ENCODE measurements at places on chromosomes 3 and 15.
A peak's percentile ranks its signal among the peaks of the same experiment; 100 is the strongest.

DNA sequence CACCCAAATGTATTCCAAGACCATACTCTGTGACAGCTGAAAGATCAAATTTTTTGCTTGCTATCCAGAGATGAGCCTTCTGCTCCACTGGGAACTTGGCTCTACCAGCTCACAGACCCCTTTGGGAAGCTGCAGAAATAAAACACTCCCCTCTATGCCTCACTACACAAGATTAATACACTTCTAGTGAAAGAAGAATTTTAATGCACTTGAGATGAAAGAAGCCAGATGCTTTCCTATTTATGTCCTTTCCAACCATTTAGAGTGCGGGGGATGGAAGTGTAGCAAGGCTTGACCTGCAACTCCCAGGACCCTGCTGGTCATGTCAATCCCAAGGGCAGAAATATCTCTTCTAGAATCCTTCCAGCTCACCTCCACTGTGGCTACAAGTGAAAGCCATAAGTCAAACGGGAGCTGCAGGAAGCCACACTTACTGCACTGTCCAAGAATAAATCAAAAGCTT, 34.7 kb downstream of the ANXA2 start:
- DNase-seq = no peak

DNA sequence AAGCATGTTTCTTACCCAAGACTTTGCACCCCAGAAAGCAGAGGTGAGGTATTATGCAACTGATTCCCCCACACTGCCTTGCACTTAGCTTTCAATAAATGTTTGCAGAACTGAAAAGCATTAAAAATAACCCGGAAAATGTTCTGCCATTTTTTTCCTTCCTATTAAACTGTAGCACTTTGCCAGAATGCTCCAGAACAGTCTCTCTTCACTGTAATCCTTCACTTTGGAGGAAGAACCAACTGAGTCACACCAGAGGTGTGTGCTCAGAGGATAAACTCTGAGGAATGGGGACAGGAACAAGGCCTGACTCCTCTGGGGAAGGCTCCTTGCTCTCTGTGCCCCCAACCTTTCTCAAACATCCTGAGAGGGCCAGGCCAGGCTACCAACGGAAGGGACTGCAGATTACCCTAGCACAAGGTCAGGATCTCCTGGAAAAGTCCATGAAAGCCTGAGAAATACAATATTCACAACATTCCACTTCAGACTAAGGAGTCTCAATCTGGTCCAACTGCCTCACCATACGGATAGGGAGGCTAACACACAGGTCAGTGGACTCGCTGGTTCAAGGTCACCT, 19.0 kb downstream of the ANP32A start:
- DNase-seq = no peak

DNA sequence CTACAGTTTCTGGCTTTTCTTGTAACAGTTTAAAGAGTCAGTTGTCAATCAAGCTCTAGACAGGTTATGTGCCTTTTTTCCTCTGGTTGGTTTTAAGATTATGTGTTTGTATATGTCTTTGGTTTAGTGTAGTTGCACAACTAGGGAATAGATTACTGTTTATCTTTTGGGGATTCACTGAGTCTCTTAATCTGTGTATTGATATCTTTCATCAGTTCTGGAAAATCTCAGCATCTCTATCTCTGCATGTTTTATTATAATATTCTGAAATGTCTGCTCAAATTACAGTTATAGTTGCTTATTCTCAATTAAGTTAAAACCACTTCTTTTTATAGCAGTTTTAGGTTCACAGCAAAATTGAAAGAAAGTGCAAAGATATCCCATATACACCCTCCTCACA, 14.3 kb downstream of the DUT start:
- DNase-seq = no peak

DNA sequence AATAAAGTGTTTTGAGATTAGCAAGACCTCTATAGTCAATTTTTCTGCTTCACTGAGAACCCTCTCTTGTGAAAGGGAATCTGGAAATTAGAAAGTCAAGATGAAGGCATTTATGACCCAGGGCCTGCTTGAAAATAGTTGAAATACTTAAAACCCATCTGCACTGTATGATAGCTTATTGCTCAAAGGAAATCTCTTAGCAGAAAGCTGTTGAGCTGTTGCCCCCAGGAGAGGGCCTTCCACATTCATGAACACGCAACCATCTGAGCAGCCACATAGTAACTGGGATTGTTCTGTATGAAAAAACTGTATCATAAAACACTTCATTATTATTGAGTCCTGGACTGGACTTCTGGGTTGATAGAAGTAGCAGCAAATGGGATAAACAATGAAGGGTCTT, 106.4 kb upstream of the PTX3 start:
- no peak for DNase-seq

DNA sequence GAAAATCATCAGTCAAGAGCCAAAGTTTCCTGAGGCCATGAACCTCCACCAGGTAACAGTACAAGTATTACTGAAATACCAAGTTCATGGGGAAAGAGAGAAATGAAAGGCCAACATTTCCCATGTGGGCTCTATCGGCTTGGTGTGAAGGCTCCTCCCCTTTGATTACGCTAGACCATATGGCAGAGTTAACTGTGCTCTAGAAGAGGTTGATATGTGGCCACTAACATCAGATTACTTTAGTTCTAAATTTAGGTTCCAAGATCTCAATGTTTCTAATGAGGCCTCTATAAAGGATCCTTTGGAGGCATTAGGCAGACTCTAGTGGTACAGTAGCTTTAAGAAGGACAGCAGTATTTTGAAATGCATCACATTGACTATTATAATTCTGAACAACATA, 127.1 kb downstream of the SEMA6D start:
- no peak for DNase-seq

DNA sequence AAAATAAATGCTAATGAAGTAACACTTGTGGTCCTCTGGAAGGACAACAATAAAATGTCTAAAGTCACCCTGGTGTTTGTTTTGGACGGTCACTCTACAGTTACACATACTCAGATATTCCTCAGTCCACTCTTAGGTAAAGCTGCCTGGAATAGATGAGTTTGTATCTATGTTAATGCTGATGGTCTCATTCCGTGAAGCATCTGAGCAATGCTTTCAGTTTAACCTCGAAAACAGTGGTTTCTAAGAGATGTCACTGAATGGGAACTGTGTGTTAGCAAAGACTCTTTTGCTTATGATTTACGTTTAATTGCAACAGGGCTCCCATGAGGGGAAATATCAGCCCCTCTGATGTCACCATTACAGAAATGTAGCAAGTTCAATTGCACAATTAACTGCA, 49.1 kb downstream of the FBN1 start:
- no peak for DNase-seq

DNA sequence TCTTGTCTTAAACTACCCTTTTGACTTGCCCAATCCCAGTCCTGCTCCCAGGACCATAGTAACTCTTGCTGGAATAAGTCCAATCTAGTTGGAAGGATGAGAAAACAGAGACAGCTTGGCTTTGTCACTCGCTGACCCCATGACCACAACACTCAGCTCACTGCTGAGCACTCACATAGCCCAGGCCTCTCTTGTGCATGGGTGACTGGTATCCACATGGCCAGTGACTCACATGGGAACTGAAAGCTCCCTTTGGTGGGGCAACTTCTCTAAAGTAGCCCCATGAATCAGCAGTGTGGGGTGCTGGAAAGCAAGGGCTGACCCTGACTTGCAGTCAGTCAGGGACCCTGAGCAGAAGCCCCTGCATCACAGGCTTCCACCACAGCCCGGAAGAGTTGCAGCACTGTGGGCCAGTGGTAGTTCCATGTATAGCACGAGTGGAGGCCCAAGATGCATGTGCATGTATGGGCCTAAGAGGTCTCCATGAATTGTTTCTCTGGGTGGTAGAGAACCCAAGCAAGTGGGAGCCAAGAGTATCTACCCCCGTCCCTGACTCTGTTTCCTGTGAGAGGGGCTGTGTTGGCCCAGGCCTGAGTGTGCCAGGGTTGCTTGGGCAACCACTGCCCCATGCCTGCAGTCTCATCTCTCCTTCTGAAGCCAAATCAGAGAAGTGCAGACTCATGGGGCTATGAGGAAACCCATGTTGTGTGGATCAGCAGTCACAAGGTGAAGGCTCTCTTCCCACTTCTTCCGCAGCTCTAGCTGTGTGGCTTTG, 62.1 kb upstream of the XCR1 start:
- no peak for DNase-seq

DNA sequence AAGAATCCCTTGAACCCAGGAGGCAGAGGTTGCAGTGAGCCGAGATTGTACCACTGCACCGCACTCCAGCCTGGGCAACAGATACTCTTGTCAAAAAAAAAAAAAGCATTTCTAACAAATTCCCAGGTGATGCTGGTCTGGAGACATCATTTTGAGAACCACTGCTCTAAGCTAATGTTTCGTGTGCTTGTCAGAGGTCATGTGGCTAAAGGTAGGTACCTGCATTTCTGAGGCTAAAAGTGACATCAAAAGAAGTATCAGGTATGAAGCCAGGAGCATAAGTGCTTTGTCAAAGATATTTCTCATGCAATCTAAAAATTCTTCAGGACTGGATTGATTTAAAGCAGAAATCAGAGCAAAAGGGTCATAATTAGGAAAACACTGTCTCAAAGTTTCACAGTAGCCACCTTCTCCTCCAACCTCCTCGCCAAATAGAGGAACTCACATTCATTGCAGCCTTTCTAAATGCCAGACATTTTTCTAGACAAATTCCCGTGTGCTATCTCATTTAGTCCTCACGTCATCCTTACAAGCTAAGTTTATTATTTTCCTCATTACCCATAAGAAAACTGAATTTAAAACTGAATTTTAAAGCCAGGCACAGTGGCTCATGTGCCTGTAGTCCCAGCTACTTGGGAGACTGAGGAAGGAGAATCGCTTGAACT, 25.7 kb upstream of the GSK3B start:
- no peak for DNase-seq

- DNase-seq = peak; percentile 28
Measured at GRCh38 chr3:142993958-142994442, 7.4 kb upstream of the U2SURP start.
